Dermis microvascular lymphatic vessel endothelial cell (primary cell): ENCODE measurements at places on chromosomes 7 and 10. TPM values are rescaled to one million over a fixed set of nuclear protein-coding genes. Genes with fewer than 3 reads are reported as not detected.
A peak's percentile ranks its signal among the peaks of the same experiment; 100 is the strongest.

Gene LRRC27
- 5.0 and 7.1 TPM in 2 replicates for total RNA-seq

Gene ANXA11
- 17.3 and 27.9 TPM in 2 replicates for total RNA-seq

Gene SPOCK2
- 1.9 and 6.2 TPM in 2 replicates for total RNA-seq

Gene ADRA2A
- not detected in 2 replicates for total RNA-seq

- peak; percentile 73 for DNase-seq
These were observed at the start of gene STX1A for GRCh38 chr7:73718905-73719805. STX1A (minus strand) TSS chr7:73719669; CDS start chr7:73719631, 38 bp downstream.

DNA sequence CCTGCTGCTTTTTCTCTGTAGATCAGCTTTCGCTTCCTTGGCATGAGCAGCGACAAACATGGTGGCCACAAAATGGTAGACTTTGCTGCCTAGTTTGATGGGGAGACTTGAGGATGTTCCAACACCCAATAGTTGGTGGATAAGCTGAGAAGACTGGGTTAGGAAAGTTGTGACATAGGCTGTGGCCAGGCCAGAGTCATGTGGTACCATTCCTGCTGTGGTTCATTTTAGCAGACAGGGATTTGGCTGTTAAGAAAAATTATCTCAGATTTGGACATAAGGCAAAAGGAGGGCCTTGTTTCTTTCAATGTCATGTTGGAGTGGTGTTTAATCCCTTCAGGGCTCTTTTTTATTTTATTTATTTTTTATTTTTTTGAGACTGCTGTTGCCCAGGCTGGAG lies 26.6 kb upstream of the FAM180A start:
- no peak for DNase-seq

Gene LAMB1
- total RNA-seq = 425 and 463 TPM in 2 replicates

Gene RAMP3
- total RNA-seq = 32.3 and 213 TPM in 2 replicates

GRCh38 chr10:133372507-133372906 lies 647 bp downstream of the ECHS1 start:
- DNase-seq = no peak

DNA sequence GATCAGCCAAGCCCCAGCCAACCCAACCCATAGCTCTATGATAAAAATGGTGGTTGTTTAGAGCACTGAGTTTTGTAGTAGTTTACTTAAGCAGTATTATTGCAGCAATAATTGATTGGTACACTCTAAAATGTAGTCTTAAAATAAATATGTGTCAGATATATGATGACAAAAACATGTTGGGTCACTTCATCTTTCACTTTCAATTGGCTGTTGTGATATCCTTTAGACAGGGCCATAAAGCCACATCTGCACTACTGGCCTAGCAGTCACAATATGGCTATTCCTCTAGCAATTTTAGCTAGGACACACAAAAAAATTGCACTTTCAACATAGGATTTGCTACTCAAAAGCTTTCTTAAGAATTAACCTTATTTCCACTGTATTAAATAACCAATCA lies 5.9 kb upstream of the CAV1 start:
- no peak for DNase-seq

Gene C1QL3
- 0.39 and 0.76 TPM in 2 replicates for total RNA-seq

DNA sequence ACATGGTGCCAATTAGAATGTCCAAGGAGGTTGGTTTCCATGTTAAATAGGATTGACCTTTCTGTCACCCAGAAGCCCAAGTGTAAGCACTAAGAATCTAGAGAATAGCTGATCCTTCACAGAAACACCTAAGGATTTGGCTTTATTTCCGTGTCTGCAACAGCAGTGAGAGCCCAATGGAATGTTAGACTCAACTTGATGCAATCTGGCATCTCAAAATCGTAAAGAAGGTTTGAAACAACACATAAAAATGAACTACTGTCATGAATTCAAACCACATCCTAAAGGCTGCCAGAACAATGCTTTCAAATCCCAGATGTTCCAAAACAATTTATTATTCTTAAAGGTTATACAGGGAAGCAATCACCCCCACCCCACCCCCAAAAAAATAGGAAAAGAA lies 18.6 kb downstream of the PPP1R3C start:
- no peak for DNase-seq

DNA sequence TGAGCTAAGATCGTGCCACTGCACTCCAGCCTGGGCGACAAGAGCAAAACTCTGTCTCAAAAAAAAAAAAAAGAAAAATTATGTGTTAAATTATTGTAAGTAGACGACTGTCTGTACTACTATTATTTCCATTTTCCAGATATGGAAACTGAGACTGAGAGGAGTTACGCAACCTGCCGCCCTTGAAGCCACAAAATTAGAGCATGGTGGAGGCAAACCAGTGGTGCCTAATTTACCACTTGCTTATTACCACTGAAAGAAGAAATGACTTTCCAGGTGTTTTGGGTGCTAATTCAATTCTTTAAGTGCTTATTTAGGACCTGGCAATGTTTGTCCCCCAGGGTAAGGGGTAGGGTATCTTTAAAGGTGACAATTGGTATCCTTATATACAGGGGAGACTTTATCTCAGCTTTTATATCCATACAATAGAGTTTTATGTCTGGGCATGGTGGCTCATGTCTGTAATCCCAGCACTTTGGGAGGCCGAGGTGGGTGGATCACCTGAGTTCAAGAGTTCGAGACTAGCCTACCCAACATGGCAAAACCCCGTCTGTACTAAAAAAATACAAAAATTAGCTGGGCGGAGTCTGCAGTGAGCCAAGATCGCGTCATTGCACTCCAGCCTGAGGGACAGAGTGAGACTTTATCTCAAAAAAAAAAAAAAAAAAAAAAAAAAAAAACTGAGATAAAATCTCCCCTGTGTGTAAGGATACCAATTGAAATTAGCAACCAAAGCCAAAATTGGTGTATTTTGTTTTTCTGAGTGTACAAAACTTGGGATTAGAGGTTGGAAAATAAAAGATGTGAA lies 16.6 kb upstream of the CAMK1D start:
- DNase-seq = no peak

DNA sequence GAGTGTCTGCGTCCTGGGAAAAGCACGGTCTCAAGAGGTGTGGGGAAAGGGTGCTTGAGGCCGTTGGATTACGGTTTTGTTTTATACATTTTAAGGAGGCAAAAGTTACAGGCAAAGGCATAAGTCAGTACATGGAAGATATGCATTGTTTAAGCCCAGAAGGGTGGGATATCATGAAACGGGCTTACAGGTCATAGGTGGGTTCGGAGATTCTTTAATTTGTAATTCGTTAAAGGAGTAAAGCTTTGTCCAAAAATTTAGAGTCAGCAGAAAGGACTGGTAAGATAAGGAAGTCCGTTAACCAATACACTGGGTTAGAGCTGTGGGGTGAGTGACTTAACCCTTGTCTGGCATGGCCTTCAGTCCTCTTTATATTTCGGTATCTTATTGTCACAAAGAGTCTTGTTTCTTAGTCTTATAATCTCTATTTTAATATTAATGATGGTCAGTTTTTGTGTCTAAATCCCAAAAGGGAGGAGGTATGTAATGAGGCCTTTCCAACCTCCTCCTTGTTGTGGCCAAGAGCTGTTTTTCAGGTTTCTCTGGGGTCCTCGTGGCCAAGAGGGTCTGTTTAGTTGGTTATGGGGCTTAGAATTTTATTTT lies 12.7 kb downstream of the TSPAN14 start:
- DNase-seq = no peak

Gene BTBD16
- total RNA-seq = under 0.01 TPM in 1 of 2 replicates, not detected in the other

DNA sequence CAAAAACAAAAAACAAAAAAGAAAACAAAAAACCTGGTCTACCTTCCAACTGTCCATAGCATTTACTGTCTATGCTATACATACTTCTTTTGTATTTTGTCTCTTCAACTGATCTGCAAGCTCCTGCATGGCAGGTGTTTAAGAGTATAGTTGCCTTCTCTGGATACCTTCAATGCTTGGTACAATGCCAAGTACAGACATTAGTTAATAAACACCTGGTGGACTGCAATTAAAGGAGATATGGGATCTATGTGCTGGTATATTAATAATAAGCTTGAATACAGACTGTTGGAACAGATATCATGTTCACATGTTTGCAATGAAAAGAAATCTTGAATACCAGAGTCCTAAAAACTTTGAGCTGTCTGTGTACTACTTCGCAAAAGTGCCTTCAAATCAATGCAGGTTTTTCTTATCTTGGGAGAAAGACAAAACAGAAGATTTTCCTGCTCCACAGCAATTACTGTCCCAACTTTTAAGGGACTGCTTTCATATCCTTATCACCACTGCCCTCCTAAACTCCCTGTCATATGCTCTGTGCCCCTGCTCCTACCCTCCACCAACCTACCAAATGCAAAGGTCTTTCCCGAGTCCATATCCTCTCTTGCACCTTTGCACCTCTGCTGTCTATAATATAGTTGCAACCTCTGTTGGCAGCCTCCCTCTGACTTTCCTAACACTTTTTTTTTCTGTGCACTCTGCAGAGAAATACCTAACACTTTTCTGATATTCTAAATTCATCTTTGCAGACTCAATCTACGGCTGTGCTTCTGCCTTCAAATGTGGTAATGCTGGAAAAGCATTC lies 85.1 kb downstream of the DNMBP start:
- DNase-seq = no peak

Gene NFE2L3
- 16.2 and 20.7 TPM in 2 replicates for total RNA-seq
